T-helper 9 cell (primary cell): ENCODE measurements at places on chromosomes 3 and 15.
A peak's percentile ranks its signal among the peaks of the same experiment; 100 is the strongest.

- DNase-seq: no peak
Measured at GRCh38 chr3:50473768-50474167, 29.7 kb downstream of the CACNA2D2 start.

DNA sequence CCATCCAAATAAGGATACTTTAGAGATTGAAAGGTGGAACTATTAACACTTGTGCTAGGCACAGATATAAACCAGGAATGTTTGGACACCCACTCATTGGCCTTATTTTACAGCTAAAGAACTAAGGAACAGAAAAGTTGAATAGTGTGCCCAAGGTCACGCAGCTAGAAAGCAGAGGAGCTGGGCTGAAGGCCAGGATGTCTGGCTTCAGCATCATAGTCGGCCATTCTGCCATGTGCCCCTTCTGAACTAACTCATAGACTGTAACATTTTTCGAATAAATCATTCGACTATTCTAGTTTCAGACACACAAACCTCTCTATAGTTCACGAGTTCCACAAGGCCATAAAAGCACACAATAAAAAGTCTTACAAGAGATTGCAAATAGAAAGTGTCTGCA, 71.1 kb downstream of the SUMF1 start:
- no peak for DNase-seq

GRCh38 chr15:91535856-91536500, 317.5 kb upstream of the SLCO3A1 start:
- DNase-seq: no peak

DNA sequence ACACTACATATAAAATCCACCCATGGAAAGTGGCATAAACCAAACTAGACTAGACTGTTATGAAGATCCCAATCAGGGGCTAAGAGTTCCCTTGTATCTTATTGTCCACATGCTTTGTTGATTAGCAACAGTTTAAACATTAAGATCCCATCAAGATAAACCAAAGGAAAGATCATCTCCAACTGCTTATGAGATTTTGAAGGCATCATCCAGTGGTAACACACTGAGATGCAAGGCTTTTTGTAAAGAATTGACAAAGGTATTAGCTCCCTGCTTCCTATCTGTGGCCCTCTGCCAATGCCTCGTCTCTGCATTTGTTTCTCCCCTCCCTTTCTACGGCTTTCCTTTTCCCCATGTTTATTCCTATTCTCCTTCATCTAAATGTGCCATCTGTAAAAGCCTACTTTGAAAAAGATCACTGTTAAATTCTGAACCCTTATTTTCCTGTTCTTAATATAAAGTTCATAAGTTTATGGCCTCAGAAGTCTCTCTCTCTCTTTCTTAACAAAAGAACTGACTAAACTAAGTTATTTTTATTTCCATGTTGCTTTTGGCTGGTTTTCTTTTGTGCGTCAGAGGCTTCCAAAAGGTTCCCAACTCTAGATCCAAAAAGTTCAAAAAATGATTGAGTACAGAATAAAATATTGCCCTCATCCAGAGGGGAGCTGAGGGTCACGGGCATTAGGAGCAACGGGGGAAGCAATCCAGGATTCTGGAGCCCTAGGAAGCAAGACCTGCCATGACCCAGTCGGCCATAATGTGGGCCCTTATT, 5.5 kb downstream of the PLD1 start:
- DNase-seq: no peak

GRCh38 chr3:149448331-149448831, 26.1 kb upstream of the TM4SF4 start:
- DNase-seq: no peak

- no peak for DNase-seq
Measured at GRCh38 chr3:86968244-86968932, 22.6 kb downstream of the VGLL3 start.

DNA sequence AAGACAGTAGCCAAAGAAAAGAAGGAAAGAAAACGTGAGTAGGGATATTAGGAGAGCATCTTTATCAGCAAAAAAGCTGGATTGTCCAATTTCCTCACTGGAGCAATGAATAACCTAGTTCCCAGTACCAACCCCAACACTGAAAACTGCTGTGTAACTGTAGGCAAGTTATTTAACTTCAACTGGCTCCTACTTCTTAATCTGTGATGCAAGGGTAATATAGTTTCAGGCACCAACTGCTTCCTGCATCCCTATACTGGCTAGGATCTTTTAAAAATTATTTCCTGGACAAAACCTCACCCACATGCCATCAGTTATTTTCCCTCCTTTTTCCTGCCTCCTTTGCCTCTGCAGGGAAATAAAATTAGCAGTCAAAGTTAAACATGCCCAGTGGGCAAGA, 59.6 kb downstream of the ZBTB20 start:
- no peak for DNase-seq

- DNase-seq: no peak
Measured at GRCh38 chr3:152039887-152040286, 166.4 kb downstream of the SUCNR1 start.

- no peak for DNase-seq
Measured at GRCh38 chr3:171801738-171802589, 8.3 kb downstream of the PLD1 start.

DNA sequence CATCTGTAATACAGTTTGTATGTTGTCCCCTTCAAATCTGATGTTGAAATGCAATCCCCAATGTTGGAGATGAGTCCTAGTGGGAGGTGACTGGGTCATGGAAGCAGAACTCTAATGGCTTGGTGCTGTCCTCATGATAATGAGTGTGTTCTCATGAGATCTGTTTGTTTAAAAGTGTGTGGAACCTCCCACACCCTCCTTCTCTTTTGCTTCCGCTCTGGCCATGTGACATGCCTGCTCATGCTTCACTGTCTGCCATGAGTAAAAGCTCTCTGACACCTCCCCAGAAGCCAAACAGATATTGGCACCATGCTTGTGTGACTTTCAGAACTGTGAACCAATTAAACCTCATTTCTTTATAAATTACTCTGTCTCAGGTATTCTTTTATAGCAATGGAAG, 794.0 kb upstream of the CFAP20DC start:
- no peak for DNase-seq

DNA sequence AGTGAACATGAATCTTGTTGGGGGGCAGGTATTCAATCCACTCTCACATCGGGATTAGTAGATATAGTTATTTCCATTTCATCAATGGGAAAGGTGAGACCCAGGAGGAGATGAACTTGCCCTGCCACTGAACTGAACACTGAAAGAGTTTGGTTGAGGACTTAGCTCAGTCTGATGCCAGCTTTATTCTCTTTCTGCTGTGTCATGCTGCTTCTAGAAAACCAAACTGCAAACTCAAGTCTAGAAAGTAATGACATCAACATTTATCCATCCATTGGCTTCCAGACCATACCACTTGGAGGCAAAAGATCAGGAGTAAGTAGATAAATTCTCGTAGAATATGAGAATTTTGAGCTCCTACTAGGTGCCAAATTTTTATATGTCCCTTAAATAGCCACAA, 288.0 kb upstream of the CTNNB1 start:
- DNase-seq: no peak

DNA sequence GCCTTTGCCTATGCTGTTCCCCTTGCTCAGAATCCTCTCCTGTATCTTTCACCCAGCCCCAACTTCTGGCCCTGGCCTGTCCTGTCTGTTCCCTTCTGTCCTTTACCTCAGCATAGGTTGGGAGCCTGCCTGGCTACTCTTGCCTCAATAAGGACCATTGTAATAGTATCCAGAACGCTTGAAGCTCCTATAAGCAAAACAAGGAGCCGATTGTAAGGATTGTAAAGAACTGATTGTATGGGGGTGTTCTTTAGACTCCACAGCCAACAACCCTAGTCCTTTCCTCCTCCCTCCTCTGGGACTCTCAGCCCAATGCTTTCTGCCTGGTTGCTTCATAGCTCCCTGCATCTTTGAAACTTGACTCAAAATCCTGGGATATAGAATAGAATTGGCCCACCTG, 18.7 kb upstream of the RAD54L2 start:
- no peak for DNase-seq

DNA sequence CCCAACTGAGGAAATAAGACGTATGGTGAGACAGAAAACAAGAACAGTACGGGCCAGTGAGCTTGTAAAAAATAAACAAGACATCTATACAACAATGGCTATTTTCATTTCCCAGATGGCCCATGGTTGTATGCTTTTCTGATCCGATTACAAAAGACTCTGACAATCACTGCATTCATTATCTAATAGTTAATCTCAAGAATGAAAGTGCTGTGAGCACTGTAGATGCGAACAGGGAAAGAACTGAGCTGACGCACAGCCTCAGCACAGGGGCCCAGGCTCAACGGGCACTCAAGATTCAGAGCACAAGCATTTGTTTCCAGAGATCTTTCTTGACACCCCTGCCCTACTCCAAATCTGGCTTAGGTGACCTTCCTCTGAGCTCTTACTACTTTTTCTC, 6.9 kb downstream of the MTMR10 start:
- no peak for DNase-seq

GRCh38 chr3:181709537-181710279, 2.0 kb upstream of the SOX2 start:
- peak; percentile 45 for DNase-seq

GRCh38 chr3:113018536-113019181, 27.9 kb downstream of the GTPBP8 start:
- no peak for DNase-seq

GRCh38 chr3:39812537-39812936, 3.1 kb downstream of the MYRIP start:
- DNase-seq: no peak

DNA sequence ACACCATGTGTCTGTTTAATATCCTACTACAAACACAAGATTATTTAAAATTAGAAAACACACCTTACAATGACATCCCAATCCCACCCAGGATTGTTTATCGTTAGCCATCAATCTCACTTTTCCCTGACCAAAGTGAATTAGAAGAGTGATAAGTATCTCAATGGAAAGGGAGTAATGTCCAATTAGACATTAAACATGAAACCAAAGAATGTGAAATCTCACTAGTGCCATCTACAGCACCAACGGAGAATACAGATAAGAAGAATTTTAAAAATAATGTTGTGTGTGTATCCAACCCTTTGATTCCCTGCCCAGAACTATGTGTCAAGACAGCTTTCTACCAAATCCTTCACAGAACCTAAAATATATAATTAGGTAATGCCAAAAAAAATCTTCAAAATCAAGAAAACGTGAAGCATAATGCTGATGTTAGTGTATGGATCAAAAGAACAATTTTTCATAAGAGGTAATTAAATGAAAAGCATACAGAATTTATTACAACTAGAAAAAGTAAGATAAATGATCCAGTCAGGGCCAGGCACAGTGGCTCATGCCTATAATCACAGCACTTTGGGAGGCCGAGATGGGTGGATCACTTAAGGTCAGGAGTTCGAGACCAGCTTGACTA, 64.2 kb downstream of the SCAPER start:
- DNase-seq: no peak

DNA sequence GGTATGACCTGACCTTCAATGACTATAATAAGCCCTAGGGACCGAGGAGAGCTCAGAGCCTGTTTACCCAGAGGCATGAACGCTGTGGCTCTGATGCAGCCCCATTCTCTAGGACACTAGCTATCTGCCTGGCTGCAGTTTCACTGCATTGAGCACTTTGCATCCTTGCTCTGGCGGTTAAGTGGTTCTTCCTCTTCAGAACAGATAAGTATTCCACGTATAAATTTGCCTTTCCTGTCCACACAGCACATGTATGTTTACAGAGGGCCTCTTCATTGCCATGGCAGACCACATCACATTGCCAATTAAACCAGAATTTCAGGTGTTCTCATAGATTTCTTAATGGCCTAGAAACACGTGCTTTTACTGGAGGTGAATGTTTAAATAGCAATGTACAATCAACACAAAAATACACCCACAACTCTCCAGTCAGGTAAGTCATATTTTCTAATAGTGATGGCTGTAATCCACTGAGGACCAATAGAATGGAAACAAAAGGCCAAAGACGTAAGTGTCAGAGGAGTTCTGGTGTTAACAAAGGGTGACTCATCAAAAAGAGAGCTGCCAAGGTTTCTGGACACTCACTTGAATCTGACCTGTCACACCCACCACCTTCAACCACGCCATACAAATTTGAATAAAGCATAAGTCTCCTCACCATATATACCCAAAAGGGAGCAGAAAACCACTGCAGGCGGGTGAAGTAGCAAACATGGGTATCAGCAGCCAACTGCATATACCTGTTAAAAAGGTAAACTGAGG, 553.4 kb downstream of the OCA2 start:
- no peak for DNase-seq

DNA sequence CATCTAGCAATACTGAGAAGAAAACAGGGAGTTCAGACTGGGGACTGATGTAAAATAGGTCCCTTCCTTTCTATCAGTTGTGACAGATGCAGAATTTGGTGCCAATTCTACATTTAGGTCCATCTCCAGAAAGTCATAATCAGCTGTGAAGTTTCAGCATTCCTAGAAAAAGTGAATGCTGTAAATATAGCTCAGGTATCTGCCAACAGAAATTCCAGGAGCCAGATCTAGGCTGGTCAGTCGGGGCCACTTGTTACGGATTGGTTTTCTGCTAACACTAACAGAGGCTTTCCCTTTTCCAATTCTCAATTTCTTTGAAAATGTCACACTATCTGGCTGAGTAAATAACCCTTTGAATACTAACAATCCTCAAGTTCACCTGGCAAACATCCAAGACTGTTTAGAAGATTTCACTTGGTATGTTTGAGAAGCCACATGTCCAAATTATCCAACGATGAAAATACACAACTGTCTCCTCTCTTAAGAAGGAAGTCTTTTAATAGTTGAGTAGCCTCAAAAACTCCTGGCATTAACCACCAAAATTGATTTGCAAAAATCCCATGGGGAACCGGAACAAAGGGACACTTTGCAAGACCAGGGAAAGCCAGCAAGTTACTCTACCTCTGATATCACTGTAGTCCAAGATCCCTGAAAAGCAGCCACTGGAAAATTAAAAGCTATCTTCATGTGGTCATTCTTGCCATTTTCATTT, 222.3 kb downstream of the ZMAT3 start:
- DNase-seq: no peak

GRCh38 chr3:8759038-8759707, 10.2 kb downstream of the OXTR start:
- no peak for DNase-seq

DNA sequence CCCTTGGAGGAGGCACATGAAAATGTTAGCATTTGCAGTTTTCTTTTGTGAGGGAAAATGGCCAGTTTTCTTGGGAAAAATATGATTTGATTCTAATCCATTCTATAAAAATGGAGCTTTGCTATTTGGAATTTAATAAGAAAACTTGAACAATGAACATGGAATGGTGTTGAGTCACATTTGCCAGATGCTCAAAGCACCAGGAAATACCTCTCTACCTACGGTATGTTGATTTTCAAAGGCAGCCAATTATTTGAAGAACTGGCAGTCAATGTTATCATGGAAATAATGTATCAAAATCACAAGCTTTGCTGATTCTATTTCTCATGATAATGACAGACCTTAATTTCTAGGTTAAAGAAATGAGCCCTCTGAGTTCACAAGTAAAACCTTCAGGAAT, 14.9 kb downstream of the NME9 start:
- no peak for DNase-seq

GRCh38 chr3:116929505-116930222, 220.1 kb downstream of the TUSC7 start:
- DNase-seq: no peak

DNA sequence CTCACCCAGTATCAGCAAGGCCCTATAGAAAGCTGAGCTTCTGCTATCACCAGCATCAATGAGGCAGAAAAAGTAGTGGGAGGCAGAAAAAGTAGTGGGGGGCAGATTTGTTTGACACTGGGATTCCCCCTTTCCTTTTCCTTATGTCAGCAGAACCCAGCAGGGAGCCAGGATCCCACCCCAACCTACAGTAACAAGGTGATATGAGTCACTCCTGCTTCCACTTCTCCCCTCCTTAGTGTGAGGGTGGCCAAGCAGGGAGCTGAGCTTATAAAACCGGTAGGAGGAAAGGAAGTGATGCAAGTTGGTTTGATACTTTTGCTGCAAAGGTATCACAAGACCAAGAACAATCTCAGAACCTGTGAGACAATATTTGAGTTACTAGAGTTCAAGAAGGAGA, 128.7 kb downstream of the SCAPER start:
- no peak for DNase-seq
